HL-60 (cell line): ENCODE measurements at places on chromosomes 4 and X.

DNA sequence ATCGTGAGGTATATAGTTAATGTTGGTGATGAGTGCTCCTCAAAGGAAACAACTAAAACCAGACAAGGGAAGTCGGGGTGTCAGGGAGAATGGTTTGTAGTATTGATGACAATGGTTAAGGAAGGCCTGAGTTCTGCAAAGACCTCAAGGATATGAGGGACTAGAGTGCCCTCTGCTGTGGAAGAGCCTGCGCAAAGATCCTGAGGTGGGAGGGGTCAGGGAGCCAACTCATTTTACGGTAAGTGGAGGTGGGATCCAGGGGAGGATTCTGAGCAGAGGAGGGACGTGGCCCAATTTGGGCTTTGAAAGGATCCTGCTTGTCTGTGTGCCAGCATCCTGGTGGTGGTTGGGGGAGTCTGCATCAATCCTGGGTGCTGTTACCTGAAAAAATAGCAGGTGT is 11.3 kb downstream of the UBA1 start:
- DNase-seq, result no peak

DNA sequence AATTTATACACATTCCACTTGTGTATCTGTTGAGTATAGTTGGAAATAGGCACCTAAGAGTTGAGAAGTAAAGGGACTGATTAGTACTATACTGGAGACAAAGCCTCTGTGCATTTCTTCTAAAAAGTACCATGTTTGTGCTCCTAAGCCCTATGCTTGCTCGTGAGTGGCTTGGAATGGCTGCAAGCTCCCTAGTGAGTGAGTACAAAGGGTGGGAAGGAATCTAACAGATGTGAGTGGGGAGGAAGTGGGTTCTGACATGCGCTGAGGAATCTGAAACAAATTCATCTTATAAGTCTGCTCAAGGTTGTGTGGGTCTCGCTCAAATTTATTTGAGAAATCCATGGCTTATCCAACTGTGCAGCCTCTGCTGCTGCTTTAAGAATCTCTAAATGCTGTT is 13.3 kb downstream of the SPCS3 start:
- DNase-seq, result no peak

DNA sequence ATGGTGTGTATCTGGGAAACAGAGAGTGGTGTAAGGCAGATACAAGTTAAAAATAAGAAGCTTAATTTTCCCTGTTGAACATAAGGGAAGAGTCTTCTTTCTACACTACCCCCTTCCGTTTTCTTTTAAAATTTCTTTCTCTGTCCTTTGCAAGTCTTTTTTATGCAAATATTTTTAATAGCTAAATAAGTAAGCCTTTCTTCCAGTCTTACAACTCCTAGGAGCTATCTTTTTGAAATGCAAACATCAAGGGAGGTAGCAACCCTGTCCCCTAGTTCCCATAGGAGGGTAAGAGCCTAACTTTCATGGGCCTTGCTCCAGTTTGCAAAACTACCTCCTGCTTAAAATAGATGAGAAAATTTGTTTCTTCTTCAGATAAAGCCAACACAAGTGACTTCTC is 121.5 kb downstream of the MBNL3 start:
- DNase-seq, result no peak

DNA sequence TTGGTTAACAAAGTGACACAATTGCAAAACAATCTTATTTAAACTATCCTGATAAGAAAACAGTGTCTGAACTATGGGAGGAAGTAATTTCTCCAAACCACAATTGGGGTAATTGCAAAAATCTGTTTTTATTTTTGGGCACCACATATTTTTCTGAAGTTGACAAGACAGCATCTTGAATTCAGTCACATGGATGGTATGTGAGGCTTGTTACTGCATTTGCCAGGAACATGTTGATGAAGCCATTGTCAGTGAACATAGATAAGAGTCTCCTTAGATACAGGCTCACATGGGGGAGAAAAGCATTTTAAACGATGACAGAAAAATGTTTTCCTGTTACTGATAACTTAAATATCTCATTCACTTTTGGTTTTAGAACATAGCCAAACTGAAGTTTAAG is 5.5 kb upstream of the USP53 start:
- DNase-seq, result no peak

DNA sequence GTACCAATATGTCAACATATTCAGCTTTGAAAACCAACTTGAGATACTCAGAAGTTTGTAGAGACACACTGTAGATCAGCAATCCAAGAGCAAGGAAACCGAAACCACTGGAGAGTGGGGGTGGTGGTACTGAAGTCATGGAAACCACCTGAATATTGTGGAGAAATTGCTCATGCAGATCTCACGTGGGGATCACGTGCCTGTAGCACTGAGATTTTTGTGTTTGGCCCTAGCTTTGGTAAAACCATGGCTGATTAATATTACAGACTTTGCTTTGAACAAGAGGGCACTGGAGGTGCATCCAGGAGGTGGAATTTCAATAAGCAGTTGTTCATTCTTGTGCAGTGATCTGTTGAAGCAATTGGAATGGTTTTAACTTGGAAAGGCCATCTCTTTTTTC is 47.2 kb downstream of the GBA3 start:
- DNase-seq, result no peak
